ENCODE measurements at places on chromosomes 2 and 18. TPM values are rescaled to one million over a fixed set of nuclear protein-coding genes. Genes with fewer than 3 reads are reported as not detected.

GRCh38 chr2:56522605-56523089, 338.9 kb downstream of the CCDC85A start:
- H3K27me3 ChIP-seq = no peaks in the 10 kb centered on the region
- no peaks in the 10 kb centered on the region for H3K36me3 ChIP-seq
- DNase-seq = peak; percentile 25
- no peaks in the 10 kb centered on the region for H3K4me1 ChIP-seq
- H3K27ac ChIP-seq = no peak overlapping the region
- H3K4me3 ChIP-seq = no peak overlapping the region

- H3K27me3 ChIP-seq = no peaks in the 10 kb centered on the region
- H3K27ac ChIP-seq = no peak overlapping the region
- no peaks in the 10 kb centered on the region for H3K36me3 ChIP-seq
These were observed 50.3 kb upstream of the KYNU start for GRCh38 chr2:142827170-142827569.

DNA sequence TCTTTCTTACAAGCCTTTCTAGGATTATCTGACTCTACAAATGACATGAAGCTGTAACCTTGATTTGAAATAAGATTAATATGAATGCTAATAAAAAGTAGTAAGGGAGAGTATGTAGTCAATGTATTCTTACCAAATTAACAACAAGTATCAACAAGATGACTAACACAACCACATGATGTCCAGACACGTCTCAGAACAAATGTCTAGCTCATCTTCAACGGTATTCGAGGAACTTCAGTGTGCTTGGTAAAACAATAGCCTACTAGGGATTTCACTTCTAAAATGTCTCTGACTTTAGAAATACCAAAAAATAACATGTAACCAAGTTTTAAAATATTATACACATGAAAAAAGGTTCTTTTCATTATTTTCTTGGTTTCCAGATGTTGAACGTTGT, 3.4 kb downstream of the HDLBP start:
- H3K4me1 ChIP-seq = peaks cover 15% of the 10 kb centered on the region
- no peaks in the 10 kb centered on the region for H3K27me3 ChIP-seq
- H3K27ac ChIP-seq = no peak overlapping the region
- H3K4me3 ChIP-seq = no peak overlapping the region
- DNase-seq = no peak
- H3K36me3 ChIP-seq = no peaks in the 10 kb centered on the region

The DNAJB2 gene
- 65.8 TPM for polyA plus RNA-seq

GRCh38 chr2:1024981-1025380, 74.3 kb downstream of the SNTG2 start:
- no peak for DNase-seq
- H3K27ac ChIP-seq = no peak overlapping the region
- no peaks in the 10 kb centered on the region for H3K27me3 ChIP-seq

DNA sequence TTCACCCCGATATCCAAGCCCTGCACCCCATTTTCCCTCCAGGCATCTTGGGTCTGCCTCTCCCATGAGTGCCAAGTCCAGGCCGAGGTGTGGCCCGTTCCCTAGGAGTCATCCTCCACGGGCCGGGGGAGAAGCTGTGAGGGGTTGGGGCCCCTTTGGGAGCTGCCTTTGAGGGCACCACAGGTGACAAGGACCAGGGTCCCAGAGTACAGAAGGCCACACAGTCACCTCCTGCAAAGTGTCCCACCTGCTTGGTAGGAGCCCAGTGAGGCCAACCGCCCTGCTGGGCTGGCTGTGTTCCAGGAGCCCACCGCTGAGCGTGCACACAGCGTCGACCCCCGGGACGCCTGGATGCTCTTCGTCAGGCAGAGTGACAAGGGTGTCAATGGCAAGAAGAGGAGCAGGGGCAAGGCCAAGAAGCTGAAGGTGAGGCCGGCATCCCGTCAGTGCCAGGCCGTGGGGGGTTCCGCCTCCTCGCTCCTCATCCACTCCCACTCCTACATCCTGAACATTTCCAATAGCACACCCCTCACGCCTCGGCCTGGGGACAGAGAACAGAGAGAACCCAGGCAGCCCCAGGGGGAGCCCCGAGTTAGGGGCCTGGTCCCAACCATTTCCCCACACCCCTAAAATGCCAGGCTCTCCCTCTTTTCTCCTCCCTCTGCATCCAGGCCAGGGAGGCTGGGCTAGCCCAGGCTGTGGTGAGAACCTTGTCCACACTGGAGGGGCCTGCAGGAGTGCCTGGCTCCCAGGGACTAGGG, 2.7 kb downstream of the ERFE start:
- H3K27me3 ChIP-seq = peaks cover 50% of the 10 kb centered on the region
- no peaks in the 10 kb centered on the region for H3K4me1 ChIP-seq
- H3K27ac ChIP-seq = no peak overlapping the region
- no peaks in the 10 kb centered on the region for H3K36me3 ChIP-seq

The NT5DC4 gene
- not detected for polyA plus RNA-seq

DNA sequence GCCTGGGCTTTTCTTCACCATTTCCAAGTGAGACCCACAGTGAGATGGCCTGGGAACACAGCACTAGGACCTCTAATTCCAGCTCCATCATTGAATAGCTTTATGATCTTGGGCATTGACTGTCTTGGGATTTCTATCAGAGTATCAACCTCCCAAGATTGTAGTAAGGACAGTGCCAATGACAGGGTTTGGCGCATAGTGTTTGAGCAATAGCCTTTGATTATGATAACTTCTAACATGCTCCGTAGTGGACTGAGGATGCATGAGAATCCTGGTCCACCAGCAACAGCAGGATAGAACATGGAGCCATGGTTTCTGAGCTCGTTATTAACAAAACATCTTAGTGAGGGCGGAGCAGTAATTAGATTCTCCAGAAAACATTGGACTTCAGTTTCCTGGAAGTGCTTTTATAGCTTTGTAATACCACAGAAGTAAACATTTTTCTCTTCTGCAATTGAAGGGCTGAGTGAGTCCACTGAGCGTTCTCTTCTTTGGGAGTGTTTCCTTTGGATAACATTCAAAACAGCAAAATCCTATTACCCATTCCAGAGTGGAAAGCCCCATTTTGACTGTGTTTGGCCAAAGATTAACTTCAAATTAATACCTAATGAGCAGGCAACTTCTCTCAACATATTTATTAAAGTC, 63.7 kb downstream of the IL1R2 start:
- no peaks in the 10 kb centered on the region for H3K27me3 ChIP-seq
- no peaks in the 10 kb centered on the region for H3K36me3 ChIP-seq
- no peak overlapping the region for H3K27ac ChIP-seq
- no peak for DNase-seq
- H3K4me1 ChIP-seq = no peaks in the 10 kb centered on the region

DNA sequence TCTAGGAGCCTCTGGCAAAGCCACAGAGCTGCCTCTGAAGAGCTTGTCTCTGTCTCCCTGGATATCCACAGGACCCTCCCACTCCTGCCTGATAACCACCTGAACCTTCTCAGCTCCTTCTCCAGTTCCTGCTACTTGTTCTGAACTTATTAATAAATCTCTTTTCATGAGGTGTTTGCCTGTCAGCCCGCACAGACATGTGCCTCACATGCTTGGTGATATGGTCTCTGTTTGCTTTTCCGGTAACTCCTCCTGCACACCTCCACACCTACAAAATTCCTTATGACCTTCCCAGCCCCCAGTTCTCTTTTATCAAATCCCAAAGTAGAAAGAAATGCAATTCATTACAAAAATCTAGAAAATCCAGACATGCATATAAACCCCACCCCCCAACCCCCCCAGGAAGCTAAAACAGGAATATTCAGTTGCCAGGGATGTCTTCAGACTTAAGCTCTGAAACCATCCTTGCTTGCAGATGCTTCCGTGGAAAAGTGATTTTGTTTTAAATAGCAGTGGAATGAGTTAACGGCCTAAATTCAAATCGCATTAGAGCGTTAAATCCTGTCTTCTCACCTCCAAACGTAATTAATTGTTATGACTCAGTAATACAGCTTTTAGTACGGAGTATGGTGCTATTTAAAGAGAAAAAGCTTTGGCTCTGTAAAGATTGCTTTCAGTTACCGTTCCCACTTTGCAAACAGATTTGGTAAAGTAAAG, 2.1 kb upstream of the PID1 start:
- no peaks in the 10 kb centered on the region for H3K36me3 ChIP-seq
- no peak overlapping the region for H3K27ac ChIP-seq
- no peaks in the 10 kb centered on the region for H3K4me1 ChIP-seq
- peak overlapping the region; percentile 26 for H3K4me3 ChIP-seq
- DNase-seq = peak; percentile 58

The LOXHD1 gene
- polyA plus RNA-seq = 0.19 TPM

The RBM43 gene
- polyA plus RNA-seq = 3.4 TPM

DNA sequence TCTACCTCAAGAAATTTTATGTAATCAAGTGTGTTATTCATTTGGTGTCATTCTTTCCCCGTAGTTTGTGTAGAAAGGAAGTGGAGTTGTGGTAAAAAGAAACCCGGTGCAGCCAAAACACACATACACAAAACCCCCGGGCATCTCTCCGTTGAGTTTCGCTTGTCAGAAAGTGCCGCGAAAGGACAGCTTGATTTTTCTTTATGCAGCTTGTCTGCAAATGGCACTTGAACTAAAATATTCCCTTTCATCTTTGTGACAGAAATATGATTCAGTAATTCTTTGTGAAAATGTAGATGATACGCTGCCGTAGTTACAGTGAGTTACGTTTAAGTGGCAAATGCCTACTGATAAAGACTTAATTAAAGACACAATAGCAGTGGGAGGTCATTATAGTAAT, 268.8 kb upstream of the SPRED2 start:
- no peak overlapping the region for H3K4me3 ChIP-seq
- DNase-seq = no peak
- no peaks in the 10 kb centered on the region for H3K36me3 ChIP-seq
- H3K4me1 ChIP-seq = no peaks in the 10 kb centered on the region
- H3K27me3 ChIP-seq = no peaks in the 10 kb centered on the region

The RAB17 gene
- 175 TPM for polyA plus RNA-seq

The RNMT gene
- 8.4 TPM for polyA plus RNA-seq

The CRIM1 gene
- polyA plus RNA-seq = 0.89 TPM

DNA sequence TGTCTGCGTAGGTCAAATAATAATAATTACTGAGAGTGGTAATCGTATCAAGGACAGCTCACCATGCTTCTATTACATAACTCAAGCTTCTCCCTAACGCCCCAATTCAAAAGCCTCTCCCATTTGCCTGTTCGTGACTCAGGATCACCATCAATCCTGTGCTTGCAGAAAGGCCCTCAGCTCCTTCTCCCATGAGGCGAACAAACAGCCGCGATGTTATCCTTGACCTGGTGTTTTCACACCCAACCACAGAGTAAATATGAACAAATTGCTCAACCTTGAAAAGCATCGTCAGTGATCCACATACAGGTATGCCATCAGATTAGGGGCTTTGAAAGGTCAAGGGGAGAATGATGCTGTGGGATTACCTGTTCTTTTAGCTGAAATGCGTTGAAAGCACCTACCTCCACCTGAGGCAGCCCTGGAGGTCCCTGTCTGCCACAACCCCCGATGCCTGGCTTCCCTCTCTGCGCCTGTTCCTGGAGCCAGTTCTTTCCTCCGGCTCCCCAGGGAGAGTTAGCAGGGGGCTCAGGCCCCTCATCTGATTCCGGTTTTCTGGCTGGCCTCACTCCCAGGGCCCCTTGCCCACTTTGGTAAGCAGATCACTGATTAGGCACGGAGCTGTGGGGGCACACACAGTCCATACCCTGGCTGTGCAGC, 39.1 kb upstream of the ODC1 start:
- no peaks in the 10 kb centered on the region for H3K27me3 ChIP-seq
- peak; percentile 44 for DNase-seq
- peaks cover 27% of the 10 kb centered on the region for H3K4me1 ChIP-seq
- no peak overlapping the region for H3K27ac ChIP-seq

The ACVR1 gene
- polyA plus RNA-seq = 2.2 TPM

DNA sequence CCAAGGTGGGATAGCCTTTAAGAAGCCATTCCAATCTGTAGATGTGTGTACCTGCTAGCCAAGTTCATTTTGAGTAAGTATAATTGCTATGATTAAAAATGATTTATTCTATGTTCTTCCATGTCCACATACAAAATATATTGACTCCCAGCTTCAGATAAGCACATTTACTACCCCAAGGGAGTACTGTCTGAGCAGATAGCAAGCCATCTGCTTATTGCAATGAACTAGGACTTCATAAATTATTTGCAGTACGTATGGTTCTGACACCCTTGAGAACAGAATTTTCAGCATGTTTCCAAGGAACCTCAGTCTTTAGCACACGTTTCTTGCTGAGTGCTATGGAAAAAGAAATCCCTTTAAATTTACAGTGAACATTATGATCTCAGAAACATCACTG, 28.2 kb downstream of the ABCG5 start:
- H3K27ac ChIP-seq = no peak overlapping the region
- H3K4me1 ChIP-seq = no peaks in the 10 kb centered on the region
- no peak overlapping the region for H3K4me3 ChIP-seq
- H3K36me3 ChIP-seq = peaks cover 11% of the 10 kb centered on the region

The EGR4 gene
- not detected for polyA plus RNA-seq

The PPM1B gene
- 29.7 TPM for polyA plus RNA-seq

DNA sequence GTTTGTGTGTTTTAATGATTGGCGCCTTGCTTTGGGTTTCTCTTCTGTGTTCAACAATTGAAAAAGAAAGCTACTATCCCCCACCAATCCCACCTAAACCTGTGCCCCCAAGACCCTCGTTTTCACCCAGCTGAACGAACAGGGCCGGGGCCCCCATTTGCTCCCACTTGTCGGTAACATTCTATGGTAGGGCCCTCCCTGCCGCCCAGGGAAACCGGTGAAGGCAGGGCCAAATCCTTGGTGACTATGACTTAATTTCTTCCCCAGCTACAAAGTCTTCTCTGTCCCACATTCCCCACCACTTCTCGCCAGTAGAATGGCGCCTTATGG, 598 bp upstream of the SNRNP200 start:
- peak overlapping the region; percentile 86 for H3K27ac ChIP-seq
- DNase-seq = no peak
- H3K4me1 ChIP-seq = peaks cover 11% of the 10 kb centered on the region
- H3K27me3 ChIP-seq = no peaks in the 10 kb centered on the region
- peaks cover 24% of the 10 kb centered on the region for H3K36me3 ChIP-seq

The OTOS gene
- not detected for polyA plus RNA-seq

The ALPP gene
- polyA plus RNA-seq = not detected

The CFAP65 gene
- polyA plus RNA-seq = not detected

The PMAIP1 gene
- polyA plus RNA-seq = 1.4 TPM

The RAB27B gene
- polyA plus RNA-seq = 3.8 TPM

- no peaks in the 10 kb centered on the region for H3K27me3 ChIP-seq
- H3K4me1 ChIP-seq = no peaks in the 10 kb centered on the region
- DNase-seq = no peak
- no peak overlapping the region for H3K4me3 ChIP-seq
- H3K36me3 ChIP-seq = no peaks in the 10 kb centered on the region
- H3K27ac ChIP-seq = no peak overlapping the region
These were observed 64.3 kb upstream of the STAT1 start for GRCh38 chr2:191078165-191078867.
